ENCODE measurements at places on chromosomes 2 and 18.

DNA sequence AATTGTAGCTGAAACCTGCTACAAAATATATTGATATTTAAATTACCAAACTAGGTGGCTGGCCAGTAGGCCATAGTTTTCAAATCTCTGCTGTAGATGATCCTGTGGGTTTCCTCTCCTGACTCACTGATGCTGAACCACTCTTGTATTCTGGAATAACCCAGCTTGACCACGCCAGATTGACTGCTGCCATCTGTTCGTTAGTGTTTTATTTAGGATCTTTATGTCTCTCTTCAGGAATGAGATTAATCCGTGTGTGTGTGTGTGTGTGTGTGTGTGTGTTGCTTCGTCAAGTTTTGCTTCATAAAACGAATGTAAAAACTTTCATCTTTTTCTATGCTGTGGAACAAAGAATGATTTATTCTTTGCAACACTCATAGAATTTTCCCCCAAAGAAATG lies 187.1 kb downstream of the DYSF start:
- H3K27ac ChIP-seq: no peak overlapping the region
- no peaks in the 10 kb centered on the region for H3K36me3 ChIP-seq
- H3K4me3 ChIP-seq: no peak overlapping the region
- DNase-seq: no peak
- no peaks in the 10 kb centered on the region for H3K4me1 ChIP-seq

DNA sequence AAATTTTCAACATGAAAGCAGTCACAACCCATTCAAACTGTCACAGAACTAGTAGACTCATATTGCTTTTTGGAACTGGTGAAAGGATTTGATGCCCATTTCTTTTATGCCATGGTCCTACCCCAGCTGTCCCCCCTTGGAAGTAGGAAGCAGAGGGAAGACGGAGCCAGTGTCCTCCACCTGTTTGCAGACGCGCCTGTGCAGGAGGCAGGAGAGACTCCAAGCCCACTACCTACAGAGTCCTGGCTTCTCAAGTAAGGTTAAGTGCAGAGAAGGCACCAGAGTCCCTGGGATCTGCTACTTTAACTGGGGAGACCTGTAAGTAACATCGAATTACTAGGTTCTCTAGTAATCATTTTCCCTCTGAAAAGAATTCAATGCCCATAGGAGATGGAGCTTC lies 32.7 kb upstream of the DNMT3A start:
- H3K4me3 ChIP-seq: no peak overlapping the region
- peaks cover 6% of the 10 kb centered on the region for H3K4me1 ChIP-seq
- H3K27me3 ChIP-seq: no peaks in the 10 kb centered on the region
- H3K27ac ChIP-seq: no peak overlapping the region
- no peaks in the 10 kb centered on the region for H3K36me3 ChIP-seq

DNA sequence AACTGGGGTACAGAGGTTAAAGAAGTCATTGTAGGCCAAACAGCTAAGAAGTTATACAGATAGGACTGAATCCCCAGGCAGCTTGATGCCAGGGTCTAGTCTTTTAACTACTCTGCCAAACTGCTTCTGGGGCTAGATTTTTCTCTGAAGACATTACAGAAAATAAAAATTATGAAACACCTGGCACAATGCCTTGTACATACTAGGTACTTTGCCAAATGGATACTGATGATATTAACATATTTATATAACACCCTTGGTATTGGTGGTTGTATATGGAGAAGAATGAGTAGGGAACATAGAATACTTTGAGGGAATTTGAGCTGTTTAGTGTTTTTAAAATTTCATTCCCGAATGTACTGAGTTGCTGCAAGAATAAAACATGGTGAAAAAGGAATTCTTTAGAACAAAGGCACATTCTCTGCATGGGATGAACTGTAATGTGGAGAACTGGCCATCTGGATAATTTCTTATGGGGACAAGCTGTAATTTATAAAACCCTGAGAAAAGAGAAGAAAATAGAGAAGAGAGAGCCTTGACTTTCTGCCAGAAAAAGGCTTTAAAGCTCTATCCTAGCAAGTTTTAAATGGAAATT lies 210.9 kb upstream of the TMEM200C start:
- no peaks in the 10 kb centered on the region for H3K27me3 ChIP-seq
- DNase-seq: no peak
- no peaks in the 10 kb centered on the region for H3K4me1 ChIP-seq
- H3K4me3 ChIP-seq: no peak overlapping the region

- peaks cover 8% of the 10 kb centered on the region for H3K4me1 ChIP-seq
- DNase-seq: no peak
- H3K27me3 ChIP-seq: no peaks in the 10 kb centered on the region
- no peaks in the 10 kb centered on the region for H3K36me3 ChIP-seq
- no peak overlapping the region for H3K4me3 ChIP-seq
Measured at GRCh38 chr2:1586923-1587840, 157.1 kb downstream of the PXDN start.

GRCh38 chr18:54777118-54777791 lies 51.0 kb upstream of the RAB27B start:
- no peaks in the 10 kb centered on the region for H3K27me3 ChIP-seq
- no peak overlapping the region for H3K27ac ChIP-seq
- no peaks in the 10 kb centered on the region for H3K4me1 ChIP-seq
- H3K4me3 ChIP-seq: no peak overlapping the region
- no peak for DNase-seq

DNA sequence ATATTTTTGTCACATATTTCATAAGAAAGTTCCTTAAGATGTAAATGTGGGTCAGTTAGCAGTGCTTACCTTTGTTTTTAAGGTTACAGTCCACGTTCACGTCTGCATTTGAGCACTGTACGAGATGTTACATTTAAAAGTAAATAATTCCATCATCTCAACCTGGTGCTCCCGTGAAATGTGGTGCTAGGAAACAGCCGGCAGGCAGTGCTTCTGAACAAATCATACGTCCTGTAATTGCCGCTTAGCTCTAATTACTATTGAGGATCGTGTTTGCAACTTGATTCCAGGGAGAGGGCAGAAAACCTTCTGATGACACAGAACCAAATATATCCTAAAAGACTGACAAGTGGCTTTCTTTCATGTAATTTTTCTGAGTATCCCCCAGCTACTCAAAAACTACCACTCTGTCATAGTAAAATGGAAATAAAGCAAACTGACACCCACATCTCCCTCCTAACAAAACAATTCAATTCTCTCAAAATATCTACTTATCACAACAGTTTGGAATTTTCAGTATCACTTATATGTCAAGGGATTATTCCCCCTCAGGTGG lies 297.8 kb upstream of the SESTD1 start:
- no peak overlapping the region for H3K4me3 ChIP-seq
- no peak for DNase-seq
- no peaks in the 10 kb centered on the region for H3K4me1 ChIP-seq
- H3K27ac ChIP-seq: no peak overlapping the region
- no peaks in the 10 kb centered on the region for H3K36me3 ChIP-seq

All from mesendoderm (in vitro differentiated cells).